CD4-positive, alpha-beta memory T cell (primary cell): ENCODE measurements at places on chromosomes 2 and 18. TPM values are rescaled to one million over a fixed set of nuclear protein-coding genes. Genes with fewer than 3 reads are reported as not detected.

DNA sequence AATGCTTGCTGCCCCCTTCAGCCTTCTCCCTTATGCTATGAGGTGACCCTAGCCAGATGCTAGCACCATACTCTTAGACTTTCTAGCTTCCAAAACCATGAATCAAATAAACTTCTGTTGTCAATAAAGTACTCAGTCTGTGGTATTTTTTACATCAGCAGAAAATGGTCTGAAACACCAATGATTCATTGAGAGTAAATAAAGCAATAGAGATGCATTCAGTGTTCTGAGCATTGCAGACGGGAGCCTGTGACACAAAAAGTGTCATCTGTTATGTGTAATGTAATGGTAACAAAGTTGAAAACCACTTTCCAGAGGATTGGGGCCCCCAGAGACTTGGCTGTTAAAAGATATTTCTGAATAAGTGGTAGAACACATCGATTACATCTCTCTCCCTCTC, 758.0 kb upstream of the NRXN1 start:
- H3K36me3 ChIP-seq = no peaks in the 10 kb centered on the region
- H3K4me3 ChIP-seq = no peak overlapping the region
- H3K4me1 ChIP-seq = no peaks in the 10 kb centered on the region

- no peaks in the 10 kb centered on the region for H3K27me3 ChIP-seq
- H3K4me3 ChIP-seq = no peak overlapping the region
- H3K4me1 ChIP-seq = no peaks in the 10 kb centered on the region
- no peak for DNase-seq
Observed at GRCh38 chr2:223442847-223443246, 159.3 kb downstream of the SCG2 start.

GRCh38 chr2:44191739-44192138, 23.1 kb downstream of the PPM1B start:
- no peaks in the 10 kb centered on the region for H3K27me3 ChIP-seq
- peaks cover 60% of the 10 kb centered on the region for H3K4me1 ChIP-seq
- H3K36me3 ChIP-seq = no peaks in the 10 kb centered on the region
- no peak overlapping the region for H3K27ac ChIP-seq
- no peak for DNase-seq

- no peak overlapping the region for H3K4me3 ChIP-seq
- no peak overlapping the region for H3K27ac ChIP-seq
- H3K27me3 ChIP-seq = no peaks in the 10 kb centered on the region
- H3K4me1 ChIP-seq = no peaks in the 10 kb centered on the region
- DNase-seq = no peak
- no peaks in the 10 kb centered on the region for H3K36me3 ChIP-seq
Observed at GRCh38 chr2:154623819-154624218, 74.7 kb upstream of the KCNJ3 start.

Gene CNOT11
- total RNA-seq = 56.9 TPM

Gene C1D
- total RNA-seq = 13.4 TPM
